Right hindlimb (tissue), 1 donor: ENCODE measurements at places on chromosomes 11 and 22.

DNA sequence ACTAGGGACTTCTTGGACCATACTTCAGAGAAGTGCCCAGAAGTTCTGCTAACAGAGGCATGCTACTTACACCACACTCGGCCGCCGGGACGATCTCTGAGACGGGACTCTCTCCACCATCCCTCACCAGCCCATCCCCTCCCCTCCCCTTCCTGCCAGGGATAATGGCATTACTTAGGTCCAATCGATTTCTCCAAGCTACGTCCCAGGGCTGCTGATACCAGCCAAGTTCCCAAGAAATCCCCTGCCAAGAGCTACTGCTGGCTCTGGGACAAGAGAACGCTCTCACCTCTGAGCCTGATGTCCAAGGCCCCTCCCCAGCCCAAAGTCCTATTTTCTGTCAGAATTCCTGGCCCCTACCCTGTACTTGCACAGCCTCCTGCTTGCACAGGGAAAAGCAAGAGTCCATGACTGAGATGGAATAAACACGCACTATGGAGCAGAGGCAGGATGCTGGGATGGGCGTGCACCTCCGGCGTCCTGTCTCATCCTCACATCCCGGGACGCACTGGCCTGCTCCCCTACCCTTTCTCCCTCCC lies 42.7 kb downstream of the GDPD5 start:
- no peak for DNase-seq

DNA sequence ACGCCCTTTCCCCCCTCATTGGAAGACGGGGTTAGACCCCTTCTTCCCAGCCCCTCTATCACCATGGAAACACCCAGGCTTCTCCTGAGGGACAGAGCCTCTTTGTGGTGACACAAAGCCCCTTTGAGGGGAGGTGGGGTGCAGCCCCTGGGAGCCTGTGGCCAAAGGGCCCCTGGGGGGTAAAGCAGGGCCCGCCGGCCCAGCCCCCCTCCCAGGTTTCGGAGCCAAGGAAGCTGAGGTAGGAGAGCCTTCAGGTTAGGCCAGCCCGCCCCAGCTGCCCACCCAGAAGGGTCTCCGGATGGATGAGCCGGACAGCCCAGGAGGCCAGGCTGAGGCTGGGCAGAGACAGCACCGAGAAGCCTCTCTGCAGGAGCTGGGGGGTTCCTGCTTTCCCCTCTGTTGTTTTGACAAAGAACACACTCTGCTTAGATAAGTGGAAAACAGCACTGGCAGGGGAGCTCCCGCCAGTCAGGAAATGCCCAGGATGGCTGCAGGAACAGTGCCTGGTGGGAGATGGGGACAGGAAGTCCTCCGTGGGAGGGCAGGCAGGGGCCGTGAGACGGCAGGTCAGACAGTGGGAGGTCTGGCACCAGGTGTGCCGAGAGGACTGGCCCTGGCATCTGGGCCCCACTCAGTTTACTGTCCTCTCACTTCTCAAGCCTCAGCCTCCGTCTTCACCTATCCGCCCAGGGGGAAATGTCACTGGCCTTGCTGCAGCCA lies 18.2 kb downstream of the ARVCF start:
- peak; percentile 24 for DNase-seq

- no peak for DNase-seq
These were observed 50.5 kb downstream of the RBX1 start for GRCh38 chr22:41001722-41002122.

DNA sequence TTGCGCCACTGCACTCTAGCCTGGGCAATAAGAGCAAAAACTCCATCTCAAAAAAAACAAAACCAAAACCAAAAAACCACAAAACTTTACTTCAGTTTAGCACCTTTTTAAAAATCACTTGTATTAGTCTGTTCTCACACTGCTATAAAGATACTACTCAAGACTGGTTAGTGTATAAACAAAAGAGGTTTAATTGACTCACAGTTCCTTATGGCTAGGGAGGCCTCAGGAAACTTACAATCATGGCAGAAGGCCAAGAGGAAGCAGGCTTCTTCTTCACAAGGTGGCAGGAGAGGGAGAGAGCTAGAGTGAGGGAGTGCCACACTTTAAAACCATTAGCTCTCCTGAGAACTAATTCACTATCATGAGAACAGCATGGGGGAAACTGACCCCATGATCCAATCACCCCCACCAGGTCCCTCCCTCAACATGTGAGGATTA lies 261.3 kb downstream of the TMEM135 start:
- DNase-seq: no peak

GRCh38 chr22:46815896-46816731 lies 53.7 kb downstream of the TBC1D22A start:
- DNase-seq: no peak

DNA sequence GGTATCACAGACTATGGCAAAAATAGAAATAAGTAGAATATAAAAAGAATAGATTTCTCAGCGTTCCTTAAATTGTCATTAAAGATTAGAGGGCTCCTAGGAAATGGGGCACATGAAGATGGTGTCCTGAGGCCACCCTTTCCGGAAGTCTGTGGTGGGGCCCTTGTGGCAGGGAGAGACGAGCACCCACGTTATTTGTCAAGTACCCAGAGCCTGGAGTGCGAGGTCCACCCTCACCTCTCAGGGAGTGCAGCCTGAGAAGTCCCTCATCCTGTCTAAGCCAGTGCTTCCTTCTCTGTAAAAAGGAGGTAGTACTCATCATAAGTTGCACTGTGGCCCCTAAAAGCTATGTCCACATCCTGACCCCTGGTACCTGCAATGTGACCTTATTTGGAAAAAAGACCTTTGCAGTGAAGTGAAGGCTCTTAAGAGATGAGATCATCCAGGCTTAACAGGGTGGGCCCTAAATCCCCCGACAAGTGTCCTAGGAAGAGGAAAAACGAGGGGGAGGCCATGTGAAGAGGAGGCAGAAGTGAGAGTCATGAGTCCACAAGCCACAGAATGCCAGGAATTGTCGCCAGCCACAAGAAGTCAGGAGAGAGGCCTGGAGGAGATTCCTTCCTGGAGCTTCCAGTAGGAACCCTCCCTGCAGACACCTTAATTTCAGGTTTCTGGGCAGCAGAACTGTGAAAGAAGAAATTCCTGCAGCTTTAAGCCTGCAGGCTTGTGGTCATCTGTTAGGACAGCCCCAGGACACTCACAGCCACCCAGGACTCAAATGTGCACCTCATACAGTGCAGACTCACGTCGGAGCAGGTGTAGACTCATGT lies 76.8 kb upstream of the CCND1 start:
- DNase-seq: no peak

GRCh38 chr11:12744826-12745502 lies 70.7 kb downstream of the TEAD1 start:
- DNase-seq: no peak

DNA sequence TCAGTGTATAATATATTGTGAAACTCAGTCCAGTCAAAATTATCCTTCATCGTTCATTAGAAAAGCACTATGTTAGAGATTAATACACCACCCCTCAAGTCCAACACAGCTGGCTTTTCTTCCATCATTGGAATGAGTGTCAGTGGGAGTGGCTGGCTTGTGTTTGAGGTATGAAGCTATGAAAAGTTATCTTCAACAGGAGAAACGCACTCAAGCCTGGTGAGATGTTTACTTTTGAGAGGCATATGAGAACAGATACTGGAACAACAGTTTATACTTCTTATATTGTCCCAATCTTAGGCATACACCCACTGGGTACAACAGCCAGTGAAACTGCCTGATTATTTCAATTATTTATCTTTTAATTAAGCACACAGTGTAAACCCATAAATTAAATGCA lies 34.3 kb downstream of the PLEKHB1 start:
- DNase-seq: no peak

DNA sequence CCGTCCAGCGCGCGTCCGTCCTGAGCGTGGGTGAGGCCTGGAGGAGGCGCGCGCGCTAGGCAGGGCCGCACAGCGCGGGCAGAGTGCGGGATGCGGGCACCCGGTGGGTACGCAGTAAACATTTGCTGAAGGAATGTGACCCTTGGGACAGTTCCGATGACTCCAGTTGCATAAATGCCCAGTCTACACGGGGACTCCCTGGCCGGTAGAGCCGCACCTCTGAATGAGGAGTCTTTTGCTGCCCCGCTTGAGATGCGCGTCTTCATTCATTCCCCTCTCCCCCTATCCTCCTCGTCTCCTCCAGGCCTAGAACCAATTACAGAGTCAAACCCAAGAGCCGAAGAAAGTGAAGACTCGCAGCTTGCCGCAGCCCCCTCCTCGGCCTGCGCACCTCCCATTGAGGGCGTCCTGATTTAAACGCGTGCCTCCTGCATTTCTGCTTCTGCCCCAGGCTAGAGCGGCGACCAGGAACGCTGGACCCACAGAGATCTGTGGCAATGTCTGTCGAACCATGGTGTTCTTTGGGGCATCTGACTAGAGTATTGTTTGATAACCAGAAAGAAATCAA lies 729 bp upstream of the CHKB start:
- DNase-seq: no peak

GRCh38 chr22:45240810-45241631 lies at the start of gene KIAA0930:
Gene KIAA0930, minus strand, starts transcription at chr22:45240894. Its CDS starts 191 bp downstream, at chr22:45240703.
- peak; percentile 84 for DNase-seq

GRCh38 chr11:44963948-44964347 lies 13.3 kb upstream of the TP53I11 start:
- no peak for DNase-seq

- DNase-seq: no peak
These were observed 684.7 kb downstream of the TBC1D22A start for GRCh38 chr22:47446821-47447810.

- no peak for DNase-seq
These were observed 12.8 kb downstream of the ARAP1 start for GRCh38 chr11:72739240-72740059.

GRCh38 chr11:8005556-8005955 lies 18.4 kb downstream of the EIF3F start:
- DNase-seq: no peak

DNA sequence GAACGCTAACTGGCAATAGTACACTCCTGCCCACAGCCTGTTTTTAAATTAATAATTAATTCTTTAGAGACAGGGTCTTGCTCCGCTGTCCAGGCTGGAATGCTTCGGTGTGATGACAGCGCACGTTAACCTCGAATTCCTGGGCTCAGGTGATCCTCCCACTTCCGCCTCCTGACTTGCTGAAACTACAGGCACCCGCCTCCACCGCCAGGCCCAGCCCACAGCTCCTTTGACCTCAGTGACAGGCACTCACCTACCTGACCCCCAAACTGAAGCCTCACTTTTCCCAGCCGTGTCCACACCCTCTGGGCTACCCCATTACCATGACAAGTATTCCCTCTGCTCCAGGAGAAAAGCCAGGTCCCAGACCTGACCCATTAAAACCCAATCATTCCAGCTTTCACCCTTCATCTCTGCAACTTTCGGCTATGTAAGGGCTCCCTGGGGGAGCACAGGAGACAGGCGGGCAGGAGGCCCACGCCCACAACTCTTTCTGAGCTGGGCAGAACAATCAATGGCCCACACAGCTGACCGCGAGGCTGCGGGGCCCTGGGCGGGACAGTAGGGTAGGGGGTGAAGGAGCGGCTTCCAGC lies 730 bp downstream of the LMNTD2 start:
- DNase-seq: no peak

DNA sequence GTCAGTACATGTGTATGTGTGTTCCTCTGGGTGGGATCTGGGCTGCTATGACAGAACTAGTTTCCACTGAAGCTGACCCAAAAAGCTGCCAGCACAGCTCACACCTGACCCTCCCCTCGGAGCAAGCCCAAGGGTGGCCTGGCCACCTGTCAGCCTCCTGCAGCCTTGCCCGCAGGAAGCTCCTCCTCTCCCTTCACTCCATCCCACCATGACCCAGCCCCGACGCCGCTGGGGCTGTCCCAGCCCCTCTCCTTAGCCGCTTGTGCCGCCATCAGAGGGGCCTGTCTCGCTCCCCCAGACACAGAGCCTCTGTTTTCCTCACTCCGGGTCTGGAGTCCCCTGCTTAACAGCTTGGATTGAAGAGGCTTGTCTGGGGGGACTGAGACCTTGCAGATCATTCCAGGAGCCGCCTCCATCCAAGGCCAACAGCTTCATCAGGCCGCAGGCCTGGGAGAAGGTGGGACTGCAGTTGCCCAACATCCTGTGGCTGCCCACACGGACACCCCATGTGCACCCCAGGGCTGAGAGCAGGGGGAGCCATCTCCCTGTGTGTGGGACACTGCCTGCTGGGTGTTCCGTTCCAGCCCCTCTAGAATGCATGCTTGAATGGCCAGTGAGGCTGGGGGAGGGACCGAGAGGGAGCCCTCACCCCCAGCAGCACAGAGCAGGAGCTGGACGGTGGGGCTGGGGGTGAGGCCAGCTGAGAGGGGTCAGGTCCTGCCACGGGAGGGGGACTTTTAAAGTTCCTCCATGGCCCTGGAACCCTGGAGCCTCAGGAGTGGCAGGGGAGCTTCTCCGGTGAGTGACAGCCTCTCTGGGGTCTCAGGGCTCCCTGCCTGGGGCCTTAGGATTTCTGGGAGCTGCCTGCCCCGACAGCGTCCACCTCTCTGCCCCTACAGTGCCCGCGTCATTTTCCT lies 696 bp downstream of the MRGPRF start:
- DNase-seq: peak; percentile 48

GRCh38 chr11:57097149-57097548 lies 84.6 kb upstream of the LRRC55 start:
- DNase-seq: no peak

GRCh38 chr22:36467946-36468345 lies 13.5 kb downstream of the TXN2 start:
- DNase-seq: no peak

DNA sequence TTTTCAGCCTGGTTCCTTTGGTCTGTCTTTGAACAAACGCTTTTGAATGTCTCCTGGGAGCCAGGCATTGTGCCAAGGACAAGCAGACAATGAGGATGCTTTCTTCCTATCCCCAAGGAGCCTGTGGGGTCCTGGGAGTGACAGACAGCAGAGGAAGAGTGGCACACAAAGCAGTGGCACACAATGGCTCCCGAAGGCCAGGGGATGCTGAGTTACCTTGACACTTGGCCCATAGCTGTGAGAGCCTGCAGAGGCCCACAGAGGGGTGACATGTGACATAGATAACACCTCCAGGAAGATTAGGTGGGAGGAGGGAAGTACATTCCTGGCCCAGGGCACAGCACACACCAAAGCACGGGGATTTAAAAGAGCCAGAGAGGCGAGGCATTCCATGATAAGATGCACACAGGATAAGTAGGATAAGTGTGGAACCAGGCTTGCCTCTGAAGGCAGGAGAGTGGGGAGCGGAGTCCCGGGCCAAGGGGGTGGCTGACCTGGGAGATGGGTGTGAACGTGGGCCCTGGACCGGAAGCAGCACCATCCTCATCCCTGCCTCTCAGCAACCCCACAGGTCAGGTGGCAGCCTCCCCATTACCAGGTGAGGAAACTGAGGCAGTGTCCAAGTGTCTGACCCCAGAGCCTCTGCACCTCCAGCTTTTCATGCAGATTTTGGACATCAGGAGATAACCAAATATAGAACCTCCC lies 6.3 kb downstream of the UPB1 start:
- DNase-seq: no peak

GRCh38 chr11:111115890-111116289 lies 129.6 kb upstream of the POU2AF2 start:
- no peak for DNase-seq
